Mesenteric fat pad (tissue), 1 donor: ENCODE measurements at places on chromosomes 16 and 17.

DNA sequence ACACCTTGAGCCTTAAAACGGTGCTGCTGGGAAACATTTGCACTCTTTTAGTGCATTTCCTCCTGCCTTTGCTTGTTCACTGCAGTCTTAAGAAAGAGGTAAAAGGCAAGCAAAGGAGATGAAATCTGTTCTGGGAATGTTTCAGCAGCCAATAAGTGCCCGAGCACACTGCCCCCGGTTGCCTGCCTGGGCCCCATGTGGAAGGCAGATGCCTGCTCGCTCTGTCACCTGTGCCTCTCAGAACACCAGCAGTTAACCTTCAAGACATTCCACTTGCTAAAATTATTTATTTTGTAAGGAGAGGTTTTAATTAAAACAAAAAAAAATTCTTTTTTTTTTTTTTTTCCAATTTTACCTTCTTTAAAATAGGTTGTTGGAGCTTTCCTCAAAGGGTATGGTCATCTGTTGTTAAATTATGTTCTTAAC, 4.4 kb downstream of the SOX9 start:
- no peak for DNase-seq

DNA sequence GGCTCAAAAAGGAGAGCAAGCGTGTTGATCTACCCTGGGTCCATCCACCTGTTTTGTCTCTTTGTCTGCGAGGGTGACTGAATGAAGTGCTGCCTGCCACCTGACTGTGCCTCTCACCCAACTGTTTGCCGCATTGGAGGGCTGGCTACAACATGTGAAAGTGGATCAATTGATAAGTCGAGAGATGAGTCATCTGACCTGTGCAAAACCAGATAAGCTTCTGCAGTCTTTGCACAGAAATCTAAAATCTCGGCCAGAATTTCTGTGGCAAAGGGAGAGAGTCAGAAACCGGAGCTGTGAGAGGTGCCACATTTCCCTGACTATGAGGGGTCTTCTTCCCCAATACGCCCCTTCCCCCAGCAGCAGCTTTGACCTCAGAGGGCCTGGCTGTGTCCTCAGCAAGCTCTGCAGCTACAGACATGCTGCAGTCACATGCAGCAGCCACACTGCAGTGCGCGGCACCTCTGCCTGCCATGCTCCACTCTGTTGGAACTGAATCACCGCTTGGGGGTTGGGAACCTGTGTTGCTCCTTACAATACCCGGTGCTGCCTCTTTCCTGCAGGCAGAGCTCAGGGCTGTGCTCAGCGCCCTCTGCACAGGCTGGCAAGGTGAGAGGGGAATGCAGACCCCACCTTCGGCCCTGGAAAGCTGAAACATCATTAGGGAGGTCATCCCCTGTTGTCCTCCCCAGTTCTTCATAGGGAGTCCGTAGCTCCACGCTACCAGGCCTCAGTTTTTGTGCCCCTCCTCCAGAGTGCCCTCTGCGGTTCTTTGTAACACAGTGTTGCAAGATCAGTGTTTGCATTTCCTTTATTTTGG, 16.2 kb upstream of the HAS3 start:
- DNase-seq: no peak

DNA sequence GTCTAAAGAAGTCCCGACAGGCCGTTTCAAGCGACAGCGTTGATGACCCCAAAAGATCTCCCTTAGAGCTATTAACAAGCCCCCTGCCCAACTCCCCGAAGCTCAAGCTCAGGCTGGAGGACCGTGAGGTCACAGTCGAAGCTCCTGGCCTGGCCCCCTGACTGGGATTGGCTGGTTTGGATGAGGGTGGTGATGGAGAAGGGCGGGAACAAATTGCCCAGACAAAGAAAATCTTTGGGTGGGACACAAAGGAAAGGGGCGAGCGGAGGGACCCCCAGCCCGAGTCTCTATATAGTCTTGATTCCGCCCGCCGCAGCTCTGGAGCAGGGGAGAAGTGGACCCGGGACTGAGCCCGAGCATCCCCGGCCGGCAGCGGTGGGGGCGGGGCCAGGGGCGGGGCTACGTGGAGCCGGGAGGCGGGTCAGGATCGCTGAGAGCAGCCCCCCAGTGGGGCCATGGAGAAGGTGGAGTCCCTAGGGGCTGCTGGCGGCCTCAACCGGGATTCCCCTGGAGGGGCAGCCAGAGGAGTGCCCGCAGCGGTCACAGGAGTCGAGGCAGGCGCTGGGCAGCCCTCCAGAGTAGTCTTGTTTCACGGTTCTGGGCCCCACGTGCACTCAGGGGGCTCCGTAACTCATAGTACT, 982 bp upstream of the NEURL4 start:
- no peak for DNase-seq

DNA sequence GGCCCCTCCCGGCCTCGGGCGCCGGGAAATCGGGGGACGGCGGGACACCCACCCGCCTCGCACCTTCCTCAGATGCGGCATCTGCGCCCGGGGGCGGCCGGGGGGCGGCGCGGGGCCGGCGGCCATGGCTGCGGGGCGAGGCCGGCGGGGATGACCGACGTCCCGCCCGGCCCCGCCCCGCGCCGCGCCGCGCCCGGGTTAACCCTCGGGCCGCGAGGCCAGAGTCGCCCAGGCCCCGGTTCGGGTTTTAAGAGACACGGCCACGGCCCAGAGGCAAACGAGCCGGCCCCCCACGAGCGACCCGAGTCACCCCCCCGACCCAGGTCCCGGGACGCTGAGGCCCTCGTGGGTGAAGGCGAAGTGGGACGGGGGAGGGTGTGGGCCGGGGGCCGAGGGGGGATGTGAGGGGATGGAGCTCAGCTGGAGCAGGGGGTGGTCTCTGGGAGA, at the start of gene RGS11:
RGS11 (minus strand) TSS at position 159 of the 447 bp plus-strand sequence; CDS start at position 126, 33 bp downstream.
- no peak for DNase-seq

DNA sequence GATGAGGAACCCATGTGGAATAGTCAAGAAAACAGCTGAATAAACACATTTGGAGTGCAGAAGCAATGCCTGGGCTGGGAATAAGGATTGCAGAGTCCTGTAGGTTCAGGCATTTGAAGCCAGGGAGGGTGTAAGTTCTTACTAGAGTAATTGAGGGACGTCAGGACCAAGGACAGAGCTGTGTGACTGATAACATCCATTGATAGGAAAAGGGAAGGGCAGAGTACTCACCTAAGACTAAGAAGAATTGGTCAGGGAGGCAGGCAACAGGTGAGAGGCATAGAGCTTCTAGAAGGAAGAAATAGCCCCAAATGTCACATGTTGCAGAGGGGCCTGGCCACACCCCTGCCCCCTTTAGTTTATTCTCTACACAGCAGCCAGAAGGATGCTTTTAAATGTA, 79.8 kb upstream of the TMEM132E start:
- no peak for DNase-seq

- no peak for DNase-seq
Observed at GRCh38 chr17:40298726-40299125, 10.3 kb upstream of the RARA start.

DNA sequence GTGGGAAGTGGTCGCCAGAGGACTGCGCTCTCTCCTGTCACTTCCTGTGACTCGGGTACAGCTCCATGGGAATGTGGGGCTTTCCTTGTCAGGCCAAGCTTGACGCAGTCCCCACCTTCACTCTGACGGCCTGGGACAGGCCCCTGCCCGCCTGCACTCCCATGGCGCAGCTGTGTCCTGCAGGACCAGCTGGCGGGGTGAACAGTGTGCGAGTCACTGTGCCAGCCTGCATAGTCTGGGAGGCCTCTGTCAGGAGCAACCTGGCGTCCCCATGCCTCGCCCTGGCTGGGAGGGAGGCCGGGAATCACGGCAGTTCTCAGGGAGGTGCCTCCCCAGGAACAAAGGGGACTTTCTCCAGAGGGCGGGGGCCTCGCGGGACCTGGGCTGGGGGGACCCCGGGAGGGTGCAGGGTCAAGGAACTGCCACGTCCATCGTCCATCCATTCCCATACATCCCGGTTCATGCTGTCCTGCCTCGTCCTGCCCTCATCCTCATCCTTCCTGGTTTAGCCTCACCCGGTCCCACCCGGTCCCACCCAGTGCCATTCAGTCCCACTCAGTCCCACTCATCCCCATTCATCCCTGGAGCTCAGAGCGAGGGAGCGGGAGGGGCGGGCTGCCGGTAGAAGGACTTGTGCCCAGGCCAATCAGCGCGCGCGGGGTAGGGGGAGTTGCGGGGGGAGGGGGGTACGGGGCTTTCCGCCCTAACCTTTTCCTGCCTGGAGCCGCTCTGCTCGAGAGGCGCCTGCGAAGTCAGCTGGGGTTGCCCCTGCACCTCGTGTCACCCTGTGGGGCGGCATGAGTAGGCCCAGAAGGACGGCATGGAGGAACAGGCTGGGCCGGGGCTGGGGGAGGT, 13.4 kb downstream of the FLYWCH1 start:
- no peak for DNase-seq

GRCh38 chr17:30554839-30555751, 77.9 kb downstream of the GOSR1 start:
- peak; percentile 88 for DNase-seq

DNA sequence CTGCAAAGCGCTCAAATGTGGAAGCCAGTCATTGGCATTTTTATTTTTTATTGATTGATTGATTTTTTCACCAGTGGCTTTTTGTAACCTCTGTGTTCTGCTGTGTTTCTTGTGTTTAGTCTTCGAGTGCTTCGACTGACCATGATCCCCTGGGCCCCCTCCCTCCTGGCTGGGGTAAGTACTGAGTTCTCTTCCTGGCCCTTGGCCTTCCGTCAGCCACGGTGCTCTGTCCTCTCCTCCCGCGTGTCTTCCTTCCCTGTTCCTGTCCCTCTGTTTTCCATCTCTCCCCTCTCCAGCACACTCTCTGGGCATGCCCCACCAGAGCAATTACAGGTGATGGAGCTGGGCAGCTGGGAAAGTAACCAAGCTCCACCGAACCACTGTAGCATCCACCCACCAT, 25.8 kb upstream of the CLEC18A start:
- peak; percentile 59 for DNase-seq

- no peak for DNase-seq
Observed at GRCh38 chr16:62921904-62922303, 885.7 kb upstream of the CDH8 start.

DNA sequence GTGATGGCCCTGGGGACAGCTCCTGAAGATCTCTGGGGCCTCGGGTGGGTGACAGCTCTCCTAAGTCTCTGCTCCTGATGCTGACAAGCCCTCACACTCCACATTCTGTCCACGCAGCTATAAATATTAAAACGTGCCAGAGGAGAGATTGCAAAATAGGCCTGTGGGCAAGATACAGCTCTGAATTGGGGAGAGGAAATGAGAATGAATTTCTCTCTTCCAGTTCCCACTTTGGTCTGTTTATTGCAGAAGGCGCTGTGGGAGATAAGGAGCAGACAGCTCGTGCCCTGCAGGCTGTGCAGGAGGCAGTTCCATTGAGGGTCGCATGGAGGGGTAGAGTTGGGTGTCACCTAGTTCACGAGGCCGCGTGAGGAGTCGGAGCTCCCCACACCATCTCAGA, 87.5 kb upstream of the SDK2 start:
- no peak for DNase-seq

GRCh38 chr17:29533976-29534375, 32.9 kb downstream of the ABHD15 start:
- DNase-seq: no peak

- no peak for DNase-seq
Observed at GRCh38 chr16:77759821-77760220, 28.5 kb upstream of the VAT1L start.

- DNase-seq: no peak
Observed at GRCh38 chr16:68778551-68779231, 41.6 kb downstream of the CDH1 start.

DNA sequence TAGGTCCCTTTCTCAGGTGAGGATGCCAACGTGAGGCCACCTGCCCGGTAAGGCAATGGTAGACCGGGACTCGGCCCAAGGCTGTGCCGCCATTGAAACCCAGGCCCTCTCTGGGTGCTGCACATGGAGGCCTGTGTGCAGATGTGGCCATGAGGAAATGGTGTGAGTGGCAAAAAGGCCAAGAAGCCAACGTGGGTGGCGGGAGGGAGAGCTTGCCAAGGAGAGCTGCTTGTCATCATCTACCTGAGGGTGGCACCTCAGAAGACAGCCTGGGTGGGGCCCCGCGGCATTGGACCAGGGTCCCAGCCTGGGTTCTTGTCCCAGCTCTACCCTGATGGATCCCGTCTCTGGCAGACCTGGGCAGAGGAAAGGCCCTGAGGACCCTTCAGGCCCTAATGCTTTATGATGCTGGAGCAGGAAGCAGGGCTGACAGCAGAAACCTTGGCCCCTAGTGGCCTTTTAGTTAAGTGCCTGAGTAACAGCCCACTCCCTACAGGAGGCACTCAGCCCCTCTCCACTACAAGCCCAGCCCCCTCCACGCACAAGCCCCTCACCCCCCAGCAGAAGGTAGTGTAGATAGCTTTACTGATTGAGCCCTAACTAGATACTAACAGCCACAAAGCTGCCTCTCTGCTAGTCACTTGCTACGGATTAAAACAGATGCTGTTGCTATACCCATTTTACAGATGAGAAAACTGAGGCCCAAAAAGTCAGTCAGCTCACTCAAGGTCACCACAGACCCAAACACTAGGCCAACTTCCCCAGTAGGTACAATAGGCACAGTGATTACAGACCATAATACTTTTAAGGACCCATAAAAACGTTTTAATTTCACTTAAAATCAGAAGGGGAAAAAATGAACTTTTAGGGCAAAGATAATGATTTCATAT, 26.2 kb upstream of the KIFC3 start:
- no peak for DNase-seq

DNA sequence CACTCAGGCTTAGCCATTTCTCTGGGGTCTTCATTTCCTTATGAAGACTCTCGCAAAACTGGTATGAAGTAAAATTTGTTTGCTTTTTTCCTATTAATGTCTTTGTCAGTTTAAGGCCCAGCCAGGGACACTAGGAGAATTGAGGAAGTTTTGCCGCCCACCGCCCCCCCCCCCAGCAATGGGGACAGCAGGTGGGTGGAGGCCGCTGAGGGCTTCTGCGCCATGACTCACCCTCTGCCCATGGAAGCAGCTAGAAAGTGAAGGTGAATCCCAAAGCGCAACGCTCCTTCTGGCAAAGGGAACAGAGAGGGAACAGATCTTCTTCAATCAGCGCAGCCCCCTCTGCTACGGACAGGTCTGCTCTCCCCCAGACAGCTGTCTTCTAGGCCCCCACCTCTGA, 49.7 kb downstream of the MARF1 start:
- no peak for DNase-seq

DNA sequence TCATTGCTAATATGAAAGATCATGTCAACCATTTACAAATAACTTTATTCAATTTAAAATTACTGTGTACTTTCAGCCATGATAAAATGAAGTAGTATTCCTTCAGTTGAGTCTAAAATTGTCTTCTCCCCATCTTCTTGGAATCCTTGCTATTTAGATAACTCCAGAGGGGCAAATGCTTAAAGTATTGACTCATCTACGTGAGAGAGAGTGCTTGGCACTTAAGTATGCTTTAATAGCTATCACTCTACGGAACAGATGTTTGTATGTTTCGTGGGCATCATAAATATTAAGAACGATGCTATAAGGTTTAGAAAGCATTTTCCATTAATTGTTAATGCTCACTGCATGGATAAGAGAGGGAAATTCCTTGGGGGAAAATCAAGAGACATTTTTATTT, 69.3 kb upstream of the MED13 start:
- DNase-seq: no peak

GRCh38 chr17:63988741-63989621, 9.2 kb upstream of the PRR29 start:
- DNase-seq: no peak

- no peak for DNase-seq
Observed at GRCh38 chr17:36193216-36193775, 3.3 kb downstream of the CCL3L1 start.
